ENCODE measurements at places on chromosomes 7 and 10.

DNA sequence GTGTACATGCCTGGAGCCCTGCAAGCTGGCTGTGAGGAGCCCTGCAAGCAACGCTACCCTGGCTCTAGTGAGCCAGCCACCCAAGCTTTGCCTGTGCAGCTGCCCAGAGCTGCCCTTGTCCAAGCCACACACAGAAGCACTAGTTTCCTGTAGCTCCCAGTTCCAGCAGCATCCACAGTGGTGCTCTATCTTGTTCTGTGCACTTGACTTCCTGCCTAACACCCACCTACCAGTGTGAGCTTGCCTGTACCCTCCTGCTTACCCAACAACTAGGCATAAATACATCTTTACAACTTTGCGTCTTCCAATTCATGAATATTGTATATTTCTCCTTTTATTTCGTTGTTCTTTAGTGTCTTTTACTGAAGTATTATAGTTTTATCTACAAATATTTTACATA lies 32.2 kb upstream of the ZNF518A start:
- no peak for DNase-seq

DNA sequence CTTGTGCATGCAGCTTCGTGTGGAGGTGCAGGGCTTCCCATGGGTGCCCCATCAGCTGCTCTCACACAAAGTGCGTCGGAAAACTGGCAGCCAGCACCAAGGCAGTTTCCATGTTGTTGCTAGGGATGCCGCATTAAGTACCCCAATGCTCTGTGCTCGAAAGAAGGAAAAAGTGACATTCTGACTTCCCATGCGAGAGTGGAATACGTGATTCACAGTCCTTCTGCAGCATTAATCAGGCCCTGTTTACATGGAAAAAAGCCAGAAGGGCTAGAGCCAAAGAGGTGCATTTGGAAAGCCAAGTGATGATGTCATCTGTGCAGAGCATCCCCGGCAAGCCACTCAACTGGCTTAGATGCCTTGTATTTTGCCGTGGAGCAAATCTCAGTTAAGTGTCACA lies 258.3 kb downstream of the GATA3 start:
- DNase-seq: no peak

GRCh38 chr7:91843831-91844230 lies 36.7 kb downstream of the MTERF1 start:
- peak; percentile 27 for DNase-seq

DNA sequence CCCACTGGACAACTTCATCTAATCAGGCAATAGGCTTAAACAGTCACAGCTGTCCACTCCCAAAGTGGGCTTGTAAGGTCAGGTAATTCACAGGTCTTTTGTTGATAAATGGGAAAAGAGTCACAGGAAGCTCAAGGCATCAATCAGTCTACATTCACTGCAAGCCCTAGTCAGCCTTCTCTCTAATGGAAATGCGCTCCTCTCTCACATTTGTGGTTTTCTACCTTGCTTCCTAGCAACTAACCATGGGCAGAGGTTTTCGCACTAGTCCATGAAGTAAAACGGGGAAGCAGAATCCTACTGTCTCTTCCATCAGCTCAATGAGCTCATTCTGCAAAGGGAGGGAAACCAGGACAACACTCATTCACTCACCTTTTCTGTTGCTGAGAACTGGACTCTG lies 53.5 kb upstream of the APBB1IP start:
- DNase-seq: no peak
